ENCODE measurements at places on chromosomes 1 and 21.

DNA sequence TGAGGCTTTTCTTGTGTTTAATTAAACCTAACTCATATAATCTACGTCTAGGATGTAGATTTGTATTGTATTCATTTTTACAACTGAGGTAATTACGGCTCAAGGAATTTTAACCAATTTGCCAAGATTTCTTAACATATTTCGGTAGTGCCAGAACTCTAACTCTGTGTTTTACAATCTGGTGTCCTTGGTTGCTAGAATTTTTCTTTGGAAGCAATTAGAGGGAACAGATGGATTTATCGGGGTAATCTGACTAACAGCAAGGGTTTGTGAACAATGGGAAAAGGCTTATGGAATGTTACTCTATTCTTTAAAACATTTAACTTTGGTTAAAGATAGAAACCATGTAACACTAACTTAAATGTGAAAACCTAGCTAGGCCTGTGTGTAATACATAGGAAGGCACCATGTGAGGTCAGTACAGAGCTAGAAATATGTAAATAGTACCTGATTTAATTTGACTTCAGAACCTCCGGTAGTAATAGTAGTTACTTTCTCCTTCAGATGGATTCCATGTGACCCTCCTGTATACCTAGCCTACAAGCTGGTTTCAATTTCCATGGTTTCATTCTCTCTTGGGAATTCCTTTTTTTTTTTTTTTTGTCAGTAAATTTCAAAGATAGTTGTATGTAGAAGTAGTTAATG lies 1.2 kb downstream of the MTF2 start:
- peak; percentile 36 for DNase-seq

- DNase-seq = no peak
Observed at GRCh38 chr21:45383615-45384201, 21.3 kb upstream of the COL18A1 start.

DNA sequence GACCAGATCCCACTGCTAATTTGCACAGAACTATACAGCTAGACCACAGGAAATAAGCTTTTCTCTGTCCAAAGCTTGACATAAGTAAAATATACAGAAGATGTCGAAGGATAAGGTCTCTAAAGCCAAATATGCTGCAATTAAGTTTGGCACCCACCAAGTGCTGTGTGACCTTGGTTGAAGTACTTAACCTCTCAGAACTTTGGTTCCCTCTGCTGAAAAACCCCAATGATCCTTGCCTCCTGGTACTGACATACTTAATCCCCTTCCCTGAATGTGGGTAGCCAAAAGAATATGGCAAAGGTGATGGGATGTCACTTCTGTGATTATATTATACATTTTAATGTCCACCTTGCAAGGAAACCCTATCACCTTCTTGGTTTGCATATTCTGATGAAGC lies 290.5 kb downstream of the VAV3 start:
- no peak for DNase-seq

DNA sequence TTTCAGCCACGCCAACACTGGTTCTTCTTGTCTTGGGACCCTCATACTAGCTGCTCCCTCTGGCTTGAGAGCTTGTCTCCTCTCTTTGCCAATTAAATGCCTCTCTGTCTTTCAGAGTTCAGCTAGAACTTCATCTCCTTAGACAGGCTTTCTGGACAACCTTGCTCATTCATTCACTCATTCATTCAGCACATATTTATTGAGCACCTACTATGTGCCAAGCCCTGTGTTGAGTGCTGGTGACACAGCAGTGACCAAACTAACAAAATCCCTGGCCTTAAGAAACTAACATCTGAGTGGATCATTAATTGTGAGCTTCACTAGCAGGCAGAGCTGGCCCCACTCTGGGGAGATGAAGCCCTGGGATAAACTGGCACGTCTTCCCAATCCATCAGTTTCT lies 24.9 kb upstream of the CASZ1 start:
- DNase-seq = no peak

GRCh38 chr21:41681348-41681801 lies 85.5 kb downstream of the RIPK4 start:
- no peak for DNase-seq

- no peak for DNase-seq
Observed at GRCh38 chr1:183869664-183870063, 64.7 kb downstream of the RGL1 start.

DNA sequence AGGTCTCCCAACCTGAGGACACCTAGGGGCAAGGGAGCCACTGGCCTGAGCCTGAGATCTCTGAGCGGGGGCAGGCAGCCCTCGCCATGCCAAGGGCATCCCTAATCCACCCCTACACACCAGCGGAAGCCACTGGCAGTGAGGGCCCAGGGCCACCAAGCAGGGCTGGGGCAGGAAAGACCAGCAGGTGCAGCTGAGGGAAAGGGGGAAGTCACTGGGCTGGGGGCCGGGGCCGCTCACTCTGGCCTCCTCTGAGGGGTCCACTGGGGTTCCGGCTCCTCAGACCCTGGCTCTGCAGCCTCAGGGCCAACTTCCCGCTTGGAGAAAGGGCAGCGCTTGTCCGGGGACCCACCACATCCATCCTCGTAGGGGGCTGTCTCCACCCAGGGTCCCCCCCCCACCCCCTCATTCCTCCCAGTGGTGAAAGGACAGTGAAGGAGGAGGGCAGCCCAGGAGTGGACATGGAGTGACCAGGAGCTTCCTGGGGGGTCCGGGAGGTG lies 42.5 kb upstream of the ACTRT2 start:
- no peak for DNase-seq

- DNase-seq = no peak
Observed at GRCh38 chr1:5904551-5904950, 87.7 kb downstream of the NPHP4 start.

DNA sequence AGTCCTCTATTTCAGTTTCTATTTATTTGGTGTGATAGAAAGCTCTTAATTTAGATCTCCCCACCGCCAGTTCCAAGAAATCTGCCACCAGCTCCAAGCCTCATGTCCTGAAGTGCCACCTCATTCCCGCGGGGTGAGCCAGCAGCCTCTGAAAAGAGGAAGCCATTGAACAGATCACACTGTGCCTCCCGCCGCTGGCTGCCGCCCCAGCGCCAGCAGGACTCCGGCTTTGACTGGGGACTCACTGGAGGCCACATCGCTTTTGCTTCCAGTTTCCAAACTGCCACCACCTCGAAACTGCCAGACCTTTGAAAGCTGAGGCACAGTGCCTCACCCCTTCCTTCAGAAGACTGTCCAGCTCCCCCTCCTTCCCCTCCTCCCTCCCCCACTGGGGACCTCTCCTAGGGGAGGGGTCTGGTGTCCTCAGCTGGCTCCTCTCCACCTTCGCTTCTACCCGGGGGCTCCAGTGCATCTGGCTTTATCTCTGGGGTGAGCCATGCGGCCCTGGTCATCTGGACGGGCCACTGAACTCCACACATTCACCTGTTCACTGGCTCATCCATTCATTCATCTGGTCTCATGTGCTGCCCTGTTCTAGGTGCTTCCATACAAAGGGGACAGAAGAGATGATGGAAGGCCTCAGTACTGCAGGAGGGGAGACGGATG lies 58.9 kb downstream of the VPS26C start:
- DNase-seq = peak; percentile 56

DNA sequence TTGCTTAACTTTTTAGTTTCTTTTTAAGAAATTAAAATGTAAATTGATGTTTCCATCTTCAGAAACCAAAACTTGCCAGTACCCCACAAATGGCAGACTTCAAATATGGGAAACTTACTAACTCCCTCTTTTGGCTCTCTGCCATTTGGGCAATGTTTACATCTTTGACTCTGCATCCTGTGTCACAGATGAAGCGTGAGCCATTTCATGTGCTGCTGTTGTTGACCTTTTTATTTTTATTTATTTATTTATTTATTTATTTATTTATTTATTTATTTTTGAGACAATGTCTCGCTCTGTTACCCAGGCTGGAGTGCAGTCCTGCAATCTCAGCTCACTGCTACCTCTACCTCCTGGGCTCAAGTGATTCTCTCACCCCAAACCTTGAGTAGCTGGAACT lies 16.0 kb upstream of the COG2 start:
- DNase-seq = no peak

DNA sequence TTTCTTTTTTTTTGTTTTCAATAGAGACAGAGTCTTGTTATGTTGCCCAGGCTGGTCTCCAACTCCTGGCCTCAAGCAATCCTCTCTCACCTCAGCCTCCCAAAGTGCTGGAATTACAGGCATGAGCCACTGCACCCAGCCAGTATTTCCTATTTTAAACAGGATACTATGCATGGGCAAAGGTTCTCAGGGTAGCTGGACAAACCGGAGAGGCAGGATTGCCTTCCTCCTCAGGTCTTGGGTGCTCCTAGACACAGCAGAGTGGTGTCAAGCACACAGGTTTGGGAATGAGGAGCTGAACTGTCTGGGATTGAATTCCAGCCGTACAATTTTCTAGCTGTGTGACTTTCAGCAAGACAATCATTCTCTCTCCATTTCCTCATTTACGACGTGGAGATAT lies 22.9 kb upstream of the HNRNPU start:
- DNase-seq = no peak

DNA sequence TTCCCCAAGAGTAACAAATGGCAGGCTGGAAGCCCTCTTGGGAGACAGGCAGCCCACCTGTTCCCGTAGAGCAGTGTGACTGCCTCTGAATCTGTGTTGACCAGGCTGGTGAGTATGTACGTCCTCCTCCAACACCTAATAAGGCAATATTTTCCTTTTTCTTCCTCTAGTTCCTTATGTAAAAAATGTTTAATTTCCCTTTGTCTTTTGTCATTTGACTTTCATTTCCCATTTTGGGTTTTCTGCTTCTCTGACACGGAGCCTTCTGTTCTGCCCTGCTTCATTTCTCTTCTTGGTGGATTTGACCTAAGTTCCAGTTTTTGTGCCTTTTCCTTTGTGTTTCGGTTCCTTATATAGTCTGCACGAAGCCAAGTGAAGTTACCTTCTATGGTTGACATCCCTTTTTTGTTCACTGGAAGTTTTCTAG lies 65.8 kb upstream of the ATF3 start:
- no peak for DNase-seq

DNA sequence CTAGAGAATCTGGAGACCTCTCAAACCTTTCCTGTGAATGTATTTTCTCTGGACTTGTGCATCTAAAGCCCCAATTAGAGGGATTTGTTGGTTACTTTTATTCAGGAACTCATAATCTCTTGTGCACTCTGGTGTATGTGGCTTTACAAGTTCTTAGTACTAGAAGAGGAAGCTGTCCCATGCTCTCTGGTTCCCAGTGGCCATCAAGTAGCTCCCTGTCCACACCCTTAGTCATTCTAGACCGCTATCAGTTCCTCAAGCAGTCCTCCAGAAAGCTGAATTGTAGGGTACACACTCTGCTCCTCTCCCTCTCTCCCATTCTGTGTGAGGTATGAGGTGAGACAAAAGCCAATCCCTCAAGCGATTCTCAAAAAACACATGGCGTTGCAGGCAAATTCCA lies 470.3 kb downstream of the PTPRC start:
- no peak for DNase-seq

DNA sequence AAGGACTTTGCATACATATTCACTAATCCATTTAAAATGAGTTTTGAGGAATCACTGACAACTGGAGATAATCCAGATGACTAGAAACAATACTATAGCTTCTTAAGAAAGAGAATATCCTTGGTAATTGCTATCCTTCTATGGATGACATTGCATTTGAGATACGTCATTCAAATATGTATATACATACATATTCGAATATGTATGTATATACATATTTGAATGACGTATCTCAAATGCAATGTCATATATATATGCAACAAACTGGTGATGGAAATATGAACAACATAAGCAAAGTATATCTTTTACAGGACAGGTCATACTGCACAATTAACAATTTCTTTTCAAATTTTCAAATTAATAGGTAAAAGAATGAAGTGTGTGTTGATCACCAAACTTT lies 41.7 kb downstream of the EXTL2 start:
- no peak for DNase-seq

DNA sequence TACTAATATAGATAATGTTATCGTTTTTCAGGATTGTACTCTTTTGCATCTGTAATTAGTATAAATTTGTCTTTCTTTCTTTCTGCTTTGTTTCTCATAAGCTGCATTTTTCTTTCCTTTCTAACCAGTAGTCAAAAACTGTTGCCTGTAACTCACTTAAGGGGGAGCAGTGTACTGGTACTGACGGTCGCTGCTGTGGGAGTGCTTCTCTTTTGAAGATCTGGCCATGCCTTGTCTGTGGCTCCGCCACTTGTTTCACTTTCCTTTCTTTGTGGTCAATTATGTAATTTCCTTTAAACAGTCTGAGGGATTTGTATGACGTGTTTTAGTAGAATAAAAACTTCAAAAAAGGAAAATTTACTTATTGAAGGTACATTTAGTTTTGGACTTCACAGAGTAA lies 37.0 kb downstream of the MIA3 start:
- no peak for DNase-seq

DNA sequence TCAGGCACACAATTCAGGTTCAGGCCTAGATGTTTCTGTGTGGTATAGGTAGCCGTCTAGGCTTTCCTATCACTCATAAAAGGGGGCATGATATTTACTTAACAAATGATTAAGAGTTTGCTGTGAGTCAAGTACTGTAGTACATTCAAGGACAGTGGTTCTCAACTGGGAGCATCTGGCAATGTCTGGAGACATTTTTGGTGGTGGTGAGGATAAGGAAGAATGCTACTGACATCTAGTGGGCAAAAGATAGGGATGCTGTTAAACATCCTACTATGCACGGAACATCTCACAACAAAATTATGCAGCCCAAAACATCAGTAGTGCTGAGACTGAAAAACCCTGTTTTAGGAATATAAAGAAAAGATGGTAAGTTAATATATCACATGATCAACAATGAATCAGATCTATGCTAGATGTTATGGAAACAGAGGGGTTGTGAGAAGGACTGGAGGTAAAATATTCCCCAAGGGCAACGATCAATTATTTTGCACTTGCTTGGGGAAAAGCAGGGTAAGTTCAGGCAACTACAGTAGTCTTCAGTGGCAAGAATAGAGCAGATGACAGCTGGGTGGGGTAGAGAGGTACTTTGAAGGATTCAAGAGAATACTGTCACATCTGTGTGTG lies 4.9 kb downstream of the DNTTIP2 start:
- DNase-seq = peak; percentile 3

- DNase-seq = peak; percentile 45
Observed at GRCh38 chr1:36947384-36947783, 86.9 kb downstream of the GRIK3 start.

GRCh38 chr1:91613595-91613994 lies 112.9 kb downstream of the CDC7 start:
- DNase-seq = no peak

- peak; percentile 60 for DNase-seq
Observed at GRCh38 chr1:15090373-15090772, 63.2 kb upstream of the TMEM51 start.

DNA sequence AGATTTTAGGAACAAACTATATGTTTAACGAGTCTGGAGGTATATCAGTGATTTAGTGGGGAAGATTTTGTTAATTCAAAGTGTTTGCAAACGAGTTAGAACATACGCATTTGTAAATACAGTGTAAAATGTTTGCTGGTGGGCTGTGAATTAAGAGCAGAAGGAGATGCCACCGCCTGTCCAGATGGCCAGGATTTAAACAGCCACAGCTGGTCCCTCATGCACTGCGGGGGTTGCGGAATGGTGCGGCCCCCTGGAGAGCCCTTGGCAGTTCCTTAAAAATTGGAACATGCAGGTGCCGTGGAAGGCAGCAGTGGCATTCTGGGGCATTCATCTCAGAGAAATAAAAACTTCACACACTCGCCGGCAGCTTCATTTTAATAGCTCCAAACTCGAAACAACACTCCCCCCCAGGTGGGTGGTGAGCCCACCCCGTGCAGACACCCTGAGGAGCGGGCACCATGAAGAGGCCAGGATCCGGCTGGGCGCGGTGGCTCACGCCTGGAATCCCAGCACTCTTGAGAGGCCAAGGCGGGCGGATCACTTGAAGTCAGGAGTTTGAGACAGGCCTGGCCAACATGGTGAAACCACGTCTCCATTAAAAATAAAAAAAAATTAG lies 3.5 kb upstream of the C1orf159 start:
- DNase-seq = no peak
